HCT116 (cell line): ENCODE measurements at places on chromosomes 3 and 15. TPM values are rescaled to one million over a fixed set of nuclear protein-coding genes. Genes with fewer than 3 reads are reported as not detected.

DNA sequence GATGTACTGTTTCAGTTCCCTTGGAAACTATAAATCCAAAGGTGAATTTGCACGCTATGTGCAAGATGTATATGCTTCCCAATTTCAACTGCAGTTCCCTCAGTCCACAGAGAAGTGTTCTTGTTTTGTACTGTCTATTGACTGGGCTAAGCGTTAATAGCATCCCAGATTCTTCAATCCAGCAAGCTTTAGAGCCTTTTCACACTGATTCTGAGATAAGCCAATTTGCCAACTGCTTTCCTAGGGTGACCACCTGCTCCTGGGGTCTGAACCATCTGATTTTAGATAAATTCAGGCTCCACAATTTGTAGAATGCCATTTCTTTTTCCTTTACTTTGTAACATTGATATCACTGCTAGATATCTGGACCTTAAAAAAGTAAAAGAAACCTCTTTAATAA, 340.1 kb downstream of the PTPRG start:
- no peak overlapping the region for H3K27ac ChIP-seq
- no peaks in the 10 kb centered on the region for H3K27me3 ChIP-seq
- H3K36me3 ChIP-seq, result no peaks in the 10 kb centered on the region
- peaks cover 8% of the 10 kb centered on the region for H3K4me1 ChIP-seq
- no peak overlapping the region for H3K4me3 ChIP-seq

DNA sequence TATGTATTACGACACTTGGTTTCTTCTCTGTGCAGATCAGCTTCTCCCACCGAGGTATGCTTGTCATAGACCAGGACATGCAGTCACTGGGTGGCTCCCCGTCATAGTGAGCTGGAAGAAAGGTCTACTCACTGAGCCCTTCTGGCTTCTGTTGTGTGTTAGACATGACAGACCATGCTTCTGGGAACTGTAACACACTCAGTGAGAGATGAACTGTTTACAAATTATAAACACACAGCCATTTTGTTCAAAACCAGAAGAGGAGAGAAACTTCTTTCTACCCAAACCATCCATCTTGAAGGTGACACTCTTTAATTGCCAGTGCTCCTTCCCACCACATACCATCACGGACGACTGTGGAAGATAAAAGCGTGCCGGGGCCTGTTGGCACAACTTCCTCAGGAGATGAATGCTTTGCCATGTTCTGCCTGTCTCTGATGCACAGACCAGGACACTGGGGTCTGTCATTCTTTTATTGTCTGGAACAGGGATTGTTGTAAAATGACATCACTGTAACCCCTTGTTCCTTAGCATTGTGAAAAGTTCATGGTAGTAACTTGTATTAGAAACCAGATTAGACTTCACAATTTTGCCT, 214.3 kb downstream of the MCTP2 start:
- no peak overlapping the region for H3K27ac ChIP-seq
- DNase-seq, result no peak
- H3K4me3 ChIP-seq, result no peak overlapping the region
- no peaks in the 10 kb centered on the region for H3K27me3 ChIP-seq

- no peaks in the 10 kb centered on the region for H3K4me1 ChIP-seq
- no peaks in the 10 kb centered on the region for H3K36me3 ChIP-seq
- no peak overlapping the region for H3K4me3 ChIP-seq
- no peak for DNase-seq
Observed at GRCh38 chr3:129943020-129943419, 31.5 kb upstream of the TRH start.

DNA sequence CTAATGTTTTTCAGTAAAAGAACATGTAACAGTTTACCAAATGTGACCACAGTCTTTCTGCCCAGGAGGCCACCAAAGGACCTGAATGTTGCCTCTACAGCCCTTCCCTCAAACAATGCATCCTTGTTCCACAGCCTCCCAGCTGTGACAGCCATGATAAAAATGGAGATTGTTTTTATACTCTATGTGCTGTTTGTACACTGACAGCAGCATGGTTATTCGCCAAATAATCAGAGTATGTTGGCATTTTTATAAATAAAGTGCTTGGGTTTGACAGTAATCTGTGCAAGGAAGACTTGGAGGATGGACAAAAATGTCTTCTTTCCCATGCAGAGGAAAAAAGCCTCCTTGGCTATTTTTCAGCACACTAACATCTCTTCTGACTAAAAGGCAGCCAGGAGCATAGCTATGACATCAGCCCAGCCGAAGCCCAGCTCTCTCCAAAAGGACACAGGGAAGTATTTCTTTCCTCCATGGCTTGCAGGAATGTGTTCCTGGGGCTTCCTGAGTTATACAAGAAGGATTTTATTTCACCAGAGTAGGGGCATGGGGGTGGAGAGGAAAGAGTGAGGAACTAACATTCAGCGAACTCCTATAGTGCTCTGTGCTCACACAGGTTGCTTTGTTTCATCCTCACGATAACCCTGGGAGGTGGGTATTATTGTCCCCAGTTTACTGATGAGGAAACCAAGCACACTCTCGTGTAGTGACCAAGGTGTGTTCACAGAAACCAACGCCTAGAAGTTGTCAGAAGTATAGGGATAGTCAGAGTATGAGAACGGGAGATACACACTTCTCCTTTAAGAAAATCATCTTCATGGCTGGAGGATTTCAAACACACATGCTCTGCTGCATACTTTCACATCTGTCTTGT, 339.7 kb downstream of the MECOM start:
- 0 out of 2 replicates have a peak, but pooled peaks cover 11% of the 10 kb centered on the region for H3K27me3 ChIP-seq
- no peak overlapping the region for H3K4me3 ChIP-seq
- H3K4me1 ChIP-seq, result no peaks in the 10 kb centered on the region
- DNase-seq, result no peak
- H3K36me3 ChIP-seq, result no peaks in the 10 kb centered on the region
- no peak overlapping the region for H3K27ac ChIP-seq

DNA sequence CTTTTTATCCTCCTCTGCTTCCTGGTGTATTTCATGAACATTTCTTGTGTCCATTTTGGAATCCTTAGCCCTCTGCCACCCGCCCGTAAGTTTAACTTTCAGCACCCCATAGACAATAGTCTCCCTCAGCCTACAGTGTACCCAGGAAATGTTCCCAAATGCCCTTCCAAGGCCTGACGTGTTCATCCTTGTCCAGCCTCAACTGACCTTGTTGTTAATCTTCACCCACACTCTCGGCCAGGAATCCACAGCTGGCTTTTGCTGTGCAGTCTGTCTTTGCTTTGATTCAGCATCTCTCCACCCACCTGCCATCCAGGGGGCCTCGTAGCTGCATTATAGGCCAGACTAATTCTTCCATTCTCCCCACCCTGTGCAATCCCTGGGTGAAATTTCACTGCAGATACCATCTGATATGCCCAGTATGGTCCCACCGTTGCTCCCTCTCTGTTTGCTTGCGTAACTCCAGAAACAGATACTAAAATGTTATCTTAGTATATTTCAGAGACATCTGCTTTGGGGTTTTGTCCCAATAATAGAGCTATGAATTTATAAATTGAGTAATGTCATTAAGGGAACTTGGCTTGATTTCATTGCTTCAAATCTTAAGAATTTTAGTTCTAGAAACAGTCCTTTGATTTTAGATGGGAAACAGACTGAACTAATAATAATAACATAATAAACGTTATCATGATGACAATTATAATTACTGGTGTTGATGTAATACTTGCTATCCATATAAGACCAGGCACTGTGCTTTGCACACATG, 16.6 kb downstream of the GUCA1C start:
- no peak overlapping the region for H3K4me3 ChIP-seq
- no peaks in the 10 kb centered on the region for H3K27me3 ChIP-seq
- DNase-seq, result no peak
- no peak overlapping the region for H3K27ac ChIP-seq

GRCh38 chr3:136498919-136499447, 248.8 kb downstream of the PCCB start:
- H3K4me1 ChIP-seq, result no peaks in the 10 kb centered on the region
- H3K27me3 ChIP-seq, result no peaks in the 10 kb centered on the region
- no peak overlapping the region for H3K27ac ChIP-seq
- H3K4me3 ChIP-seq, result no peak overlapping the region
- DNase-seq, result no peak
- no peaks in the 10 kb centered on the region for H3K36me3 ChIP-seq

- H3K27me3 ChIP-seq, result no peaks in the 10 kb centered on the region
- H3K27ac ChIP-seq, result no peak overlapping the region
- H3K4me3 ChIP-seq, result no peak overlapping the region
- no peak for DNase-seq
- H3K36me3 ChIP-seq, result no peaks in the 10 kb centered on the region
Observed at GRCh38 chr15:39922462-39923092, 2.5 kb upstream of the GPR176 start.

- H3K4me1 ChIP-seq, result no peaks in the 10 kb centered on the region
- H3K4me3 ChIP-seq, result no peak overlapping the region
- no peaks in the 10 kb centered on the region for H3K27me3 ChIP-seq
- H3K27ac ChIP-seq, result no peak overlapping the region
- H3K36me3 ChIP-seq, result no peaks in the 10 kb centered on the region
- DNase-seq, result no peak
Observed at GRCh38 chr15:46080016-46080415, 445.2 kb downstream of the SQOR start.

DNA sequence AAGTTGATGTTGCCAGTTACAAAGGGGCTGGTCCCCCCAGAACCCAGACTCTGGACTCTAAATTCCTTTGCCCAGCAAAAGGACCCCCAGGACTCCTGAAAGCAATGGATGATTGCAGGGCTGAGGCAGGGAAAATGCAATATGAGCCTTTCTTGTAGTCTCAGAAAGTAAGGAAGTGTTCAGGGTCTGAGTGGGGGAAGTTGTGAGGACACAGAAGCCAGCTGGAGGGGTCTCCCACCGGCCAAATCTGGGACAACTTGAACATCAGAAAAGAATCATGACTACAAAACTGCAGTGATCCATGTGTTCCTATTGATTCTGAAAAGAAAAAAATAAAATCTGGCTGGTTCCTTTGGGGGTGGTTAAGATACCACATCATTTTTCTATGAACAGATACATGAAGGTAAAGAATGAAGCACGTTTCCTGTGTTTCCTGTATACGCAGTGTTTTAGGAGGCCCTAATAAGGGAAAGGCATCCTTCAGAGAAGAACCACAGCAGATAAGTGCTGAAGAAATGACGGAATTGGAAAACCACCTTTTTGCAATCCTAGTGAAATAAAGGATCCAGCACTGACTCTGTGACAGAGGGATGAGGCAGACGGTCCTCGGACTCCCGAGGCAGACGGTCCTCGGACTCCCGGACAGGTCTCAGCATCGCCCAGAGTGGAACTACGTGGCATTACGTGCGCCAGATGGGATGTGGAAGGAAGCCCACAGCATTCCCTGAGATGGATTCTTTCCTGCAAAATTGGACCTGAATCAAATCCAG, 22.2 kb upstream of the GRIP2 start:
- H3K4me1 ChIP-seq, result no peaks in the 10 kb centered on the region
- no peaks in the 10 kb centered on the region for H3K36me3 ChIP-seq
- DNase-seq, result no peak
- H3K4me3 ChIP-seq, result no peak overlapping the region
- no peak overlapping the region for H3K27ac ChIP-seq

DNA sequence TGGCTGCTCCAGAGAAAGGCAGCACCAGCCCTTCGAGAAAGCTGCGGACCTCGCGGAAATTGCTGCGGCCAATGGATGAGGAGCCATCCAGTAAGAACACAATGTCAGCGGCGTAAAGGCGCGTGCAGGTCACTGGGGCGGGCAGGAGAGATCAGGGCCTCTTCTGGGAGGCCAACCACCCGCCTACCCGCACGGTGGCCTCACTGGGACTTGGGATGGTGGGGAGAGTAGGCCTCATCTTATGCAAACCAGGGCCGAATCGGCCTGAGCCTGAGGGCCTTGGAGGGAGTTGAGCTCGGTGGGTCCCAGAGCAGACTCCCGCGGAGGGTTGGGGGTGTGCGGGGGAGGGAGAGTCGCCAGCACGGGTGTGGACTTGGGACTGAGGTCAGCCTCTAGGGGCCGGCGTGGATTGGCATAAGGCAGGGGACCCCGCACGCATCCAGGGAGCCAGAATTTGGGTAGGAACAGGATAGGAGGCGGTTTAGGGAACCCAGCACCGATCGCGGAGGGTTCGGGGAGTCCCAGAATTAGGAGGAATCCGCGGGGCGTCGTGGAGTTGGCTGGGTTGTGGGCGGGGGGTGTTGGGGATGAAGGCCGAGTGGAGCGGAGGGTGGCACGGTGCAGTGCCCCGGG, 596 bp downstream of the COL7A1 start:
- H3K36me3 ChIP-seq, result peaks cover 17% of the 10 kb centered on the region; the same call in 1 of the 2 replicates
- H3K4me1 ChIP-seq, result peaks cover 21% of the 10 kb centered on the region
- no peaks in the 10 kb centered on the region for H3K27me3 ChIP-seq
- DNase-seq, result no peak
- no peak overlapping the region for H3K27ac ChIP-seq

- H3K27me3 ChIP-seq, result no peaks in the 10 kb centered on the region
- H3K27ac ChIP-seq, result no peak overlapping the region
- H3K4me3 ChIP-seq, result no peak overlapping the region
- DNase-seq, result no peak
- no peaks in the 10 kb centered on the region for H3K36me3 ChIP-seq
Observed at GRCh38 chr15:50558012-50558411, 11.5 kb upstream of the USP50 start.

TMOD2 gene
- 5.7 TPM for total RNA-seq

TTLL13 gene
- total RNA-seq, result 1.0 TPM

AGTR1 gene
- total RNA-seq, result not detected

GOLGA6L4 gene
- total RNA-seq, result 3.2 TPM

COL7A1 gene
- 11.4 TPM for total RNA-seq

APBA2 gene
- total RNA-seq, result 0.47 TPM

SLC27A2 gene
- total RNA-seq, result 14.0 TPM

FOXP1 gene
- total RNA-seq, result 11.4 TPM

PLEKHO2 gene
- 8.0 TPM for total RNA-seq
